ENCODE measurements at places on chromosomes 13 and 19.

DNA sequence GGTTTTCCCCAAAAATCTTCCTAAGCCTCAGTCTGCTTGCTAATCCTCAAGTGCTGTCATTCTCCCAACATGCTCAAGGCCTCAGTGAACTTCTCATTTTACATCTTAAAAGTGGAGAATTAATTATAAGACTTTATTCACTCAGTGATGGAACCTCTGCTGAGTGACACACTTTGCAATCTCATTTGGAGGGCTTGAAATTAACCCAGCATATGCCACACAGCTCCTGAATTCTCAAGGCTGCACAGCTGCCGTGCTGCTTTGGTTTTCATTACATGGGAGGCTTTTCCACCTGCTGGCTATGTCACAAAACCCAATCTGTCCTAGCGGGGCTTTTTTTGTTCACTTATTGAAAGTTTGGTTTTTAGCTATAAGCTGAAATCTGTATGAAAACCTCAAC lies 28.3 kb upstream of the SERPINE3 start:
- no peak for DNase-seq

DNA sequence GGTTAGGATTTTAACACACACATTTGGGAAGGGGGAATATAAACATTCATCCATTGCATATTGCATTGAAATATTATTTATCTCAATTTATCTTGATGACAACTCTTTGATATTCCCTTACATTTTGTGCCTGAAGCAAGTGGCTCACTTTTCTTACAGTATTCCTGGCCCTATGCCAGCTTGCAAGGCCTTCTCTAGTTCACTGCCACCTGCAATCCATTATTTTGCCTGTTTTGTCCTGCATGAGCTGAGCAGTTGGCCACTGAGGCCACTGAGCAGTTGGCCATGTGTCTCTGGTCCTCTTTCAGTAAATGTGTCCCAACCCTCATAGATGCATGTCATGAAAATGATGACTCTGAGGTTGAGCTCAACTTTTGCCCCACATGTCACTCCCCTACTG lies 49.8 kb downstream of the CBY2 start:
- DNase-seq = peak; percentile 44

- DNase-seq = no peak
These were observed 2.4 kb upstream of the PRR12 start for GRCh38 chr19:49588365-49589122.

DNA sequence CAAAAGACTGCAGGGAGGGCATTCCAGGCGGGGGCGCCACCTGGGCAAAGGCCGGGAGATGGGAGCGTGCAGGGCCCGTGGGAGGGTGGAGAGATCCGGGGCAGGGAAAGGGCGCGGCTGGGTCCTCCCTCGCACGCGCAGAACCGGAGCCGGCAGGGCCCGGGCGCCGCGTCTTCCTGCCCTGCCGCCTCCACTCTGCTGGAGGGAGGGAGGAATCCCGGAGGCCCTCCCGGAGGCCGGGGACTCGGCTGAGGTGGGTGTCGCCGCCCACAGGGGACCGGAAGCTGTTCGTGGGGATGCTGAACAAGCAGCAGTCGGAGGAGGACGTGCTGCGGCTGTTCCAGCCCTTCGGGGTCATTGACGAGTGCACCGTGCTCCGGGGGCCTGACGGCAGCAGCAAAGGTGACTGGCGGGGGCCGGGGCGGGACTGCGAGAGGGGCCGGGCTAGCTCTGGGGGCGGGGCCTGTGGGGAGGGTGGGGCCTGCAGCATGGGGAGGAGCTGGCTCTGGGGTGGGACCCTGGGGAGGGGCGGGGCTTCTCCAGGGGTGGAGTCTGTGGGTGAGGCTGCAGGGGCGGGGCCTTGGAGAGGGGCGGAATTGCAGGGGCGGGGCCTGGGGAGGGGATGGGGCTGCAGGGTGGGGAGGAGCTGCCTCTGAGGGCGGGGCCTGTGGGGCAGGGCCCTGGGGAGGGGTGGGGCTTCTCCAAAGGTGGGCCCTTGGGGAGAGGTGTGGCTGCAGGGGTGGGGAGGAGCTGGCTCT lies 51.3 kb downstream of the CELF5 start:
- DNase-seq = peak; percentile 96

DNA sequence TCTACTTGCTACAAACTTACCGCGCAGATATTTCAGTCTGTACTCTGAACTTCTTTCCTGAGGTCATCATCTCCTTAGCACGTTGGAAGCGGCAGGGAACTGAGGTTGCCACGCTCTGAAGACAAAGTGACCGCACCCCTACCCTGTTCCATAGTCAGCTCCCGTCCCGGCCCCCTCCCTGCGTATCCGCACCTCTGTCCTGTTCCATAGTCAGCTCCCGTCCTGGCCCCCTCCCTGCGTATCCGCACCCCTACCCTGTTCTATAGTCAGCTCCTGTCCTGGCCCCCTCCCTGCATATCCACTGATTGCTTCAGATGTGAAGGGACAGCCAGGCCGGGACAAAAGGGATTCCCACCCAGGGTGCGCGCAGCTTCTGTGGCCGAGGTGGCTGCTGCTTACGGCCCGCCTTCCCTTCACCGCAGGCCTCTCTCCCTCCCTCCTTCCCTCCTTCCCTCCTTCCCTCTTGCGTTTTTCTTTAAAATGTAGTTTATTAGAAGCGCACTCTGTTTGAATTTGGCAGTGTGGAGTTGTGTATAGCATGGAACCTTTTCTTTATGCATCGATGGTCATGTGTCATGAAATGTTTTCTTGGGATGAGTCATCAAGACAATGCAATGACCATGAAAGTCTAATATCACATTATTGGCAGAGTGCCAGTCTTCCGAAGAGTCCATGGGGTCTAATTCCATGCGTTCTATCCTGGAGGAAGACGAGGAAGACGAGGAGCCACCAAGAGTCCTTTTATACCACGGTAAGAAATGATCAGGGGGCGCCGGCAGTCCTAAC lies 21.9 kb upstream of the NDUFS7 start:
- DNase-seq = peak; percentile 18

DNA sequence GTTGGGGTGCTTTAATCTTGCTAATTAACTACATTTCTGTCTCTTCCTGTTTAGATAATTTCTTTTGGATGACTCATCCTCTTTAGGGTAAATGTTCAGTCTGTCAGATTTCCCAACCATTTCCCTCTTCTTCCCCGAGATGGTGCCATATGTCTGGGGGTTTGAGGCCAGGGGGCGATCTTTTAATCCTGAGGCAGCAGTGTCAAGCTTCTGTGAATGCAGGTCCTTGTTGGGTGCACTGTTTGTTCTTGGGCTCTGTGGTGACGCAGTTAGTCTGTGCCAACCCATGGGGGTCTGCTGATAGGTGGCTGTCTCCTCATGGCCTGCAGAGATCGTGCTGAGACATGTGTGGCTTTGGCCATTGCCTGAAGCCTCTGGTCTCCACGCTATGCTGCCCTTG lies 420.4 kb downstream of the NDFIP2 start:
- no peak for DNase-seq

DNA sequence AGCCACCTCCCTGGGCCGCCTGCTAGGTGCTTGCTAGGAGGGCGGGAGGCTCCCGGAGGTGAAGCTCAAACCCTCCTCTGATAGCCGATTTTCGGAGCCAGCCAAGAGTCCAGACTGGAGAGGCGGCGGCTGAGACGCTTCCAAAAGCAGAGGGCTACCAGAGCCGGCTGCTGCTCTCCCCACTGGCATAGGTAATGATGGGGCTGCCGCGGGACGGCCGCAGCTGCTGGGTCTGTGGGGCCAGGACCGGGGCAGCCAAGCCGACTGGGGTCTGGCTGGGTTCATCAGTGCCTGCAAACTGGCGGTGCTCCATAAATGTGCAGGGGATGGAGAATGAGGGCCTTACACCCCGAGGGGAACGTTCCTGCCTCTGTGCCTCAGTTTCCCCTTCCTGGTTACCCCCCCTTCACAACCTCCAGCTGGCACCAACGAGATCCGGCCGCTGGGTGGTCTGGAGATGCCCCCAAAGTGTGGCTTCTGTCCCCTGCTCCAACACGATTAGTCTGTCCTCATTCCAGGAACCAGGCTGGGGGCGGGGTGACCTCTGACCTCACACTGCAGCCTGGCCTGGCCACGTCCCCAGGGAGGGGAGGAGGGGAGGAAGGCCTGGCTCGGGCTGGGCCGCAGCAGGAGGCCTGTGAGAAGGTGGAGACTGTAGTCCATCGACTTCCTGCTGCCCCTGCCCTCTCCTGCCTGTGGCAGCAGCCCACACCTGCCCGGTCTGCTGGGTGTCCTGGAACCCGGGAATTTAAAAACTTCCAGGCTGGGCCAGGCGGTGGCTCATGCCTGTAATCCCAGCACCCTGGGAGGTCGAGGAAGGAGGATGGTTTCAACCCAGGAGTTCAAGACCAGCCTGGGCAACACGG lies 3.8 kb upstream of the WDR18 start:
- DNase-seq = peak; percentile 50

GRCh38 chr13:50783066-50783465 lies 60.4 kb downstream of the DLEU7 start:
- DNase-seq = no peak

- DNase-seq = no peak
These were observed 247.7 kb upstream of the SLITRK1 start for GRCh38 chr13:84129966-84130365.

DNA sequence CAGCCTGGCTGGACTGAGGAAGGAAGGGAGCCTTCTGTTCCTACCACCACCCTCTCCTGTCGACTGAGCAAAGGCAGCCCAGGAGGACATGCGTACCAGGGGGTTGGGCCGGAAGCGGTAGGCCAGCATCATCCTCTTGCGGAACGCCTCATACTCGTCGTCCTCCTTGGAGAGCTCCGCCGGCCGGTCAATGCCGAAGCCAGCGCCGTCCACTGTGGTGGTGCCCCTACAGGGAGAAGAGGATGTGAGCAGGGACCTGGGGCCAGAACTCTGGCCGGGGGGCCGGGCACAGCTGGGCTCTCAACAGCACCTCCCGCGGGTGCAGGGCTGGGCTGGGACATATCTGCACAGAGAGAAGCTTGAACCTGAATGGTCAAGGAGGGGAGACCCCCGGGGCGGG lies 3.8 kb upstream of the TM6SF2 start:
- DNase-seq = no peak

- DNase-seq = no peak
These were observed 152.3 kb downstream of the DLEU7 start for GRCh38 chr13:50691176-50691680.

DNA sequence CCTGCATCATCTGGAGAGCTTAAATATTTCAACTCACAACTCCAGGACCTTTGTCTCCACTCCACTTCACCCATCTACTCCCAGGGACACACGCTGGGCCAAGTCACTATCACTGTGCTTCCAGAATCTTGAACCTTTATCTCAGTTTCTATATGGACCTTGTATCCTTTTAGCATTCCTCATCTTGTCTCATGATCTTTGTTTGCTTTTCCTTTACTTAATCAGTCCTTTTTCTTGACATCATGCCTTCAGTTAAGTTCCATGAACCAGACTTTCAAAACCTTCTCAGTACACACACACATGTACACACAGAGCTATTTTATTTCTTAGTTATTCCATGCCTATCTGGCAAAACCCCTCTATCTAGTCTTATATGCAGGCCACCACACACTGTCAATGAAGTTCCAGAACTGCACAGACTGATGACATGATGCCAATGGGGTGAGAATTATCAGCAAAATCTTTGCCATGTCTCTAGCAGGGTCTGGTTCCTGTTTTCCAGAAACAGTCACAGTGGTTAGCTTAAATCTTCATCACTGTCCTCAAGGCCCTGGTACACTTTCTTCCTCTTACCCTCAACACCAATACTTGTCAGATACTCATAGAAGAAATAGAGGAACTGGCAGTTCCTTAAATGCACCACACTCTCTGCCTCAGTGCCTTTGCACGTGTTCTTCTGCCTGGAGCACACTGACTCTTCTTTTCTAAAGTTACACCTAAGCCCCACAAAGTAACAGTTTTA lies 77.6 kb upstream of the STARD13 start:
- no peak for DNase-seq

GRCh38 chr13:110322126-110322827 lies 15.2 kb downstream of the COL4A2 start:
- DNase-seq = no peak

GRCh38 chr13:27405546-27406134 lies 18.8 kb upstream of the GTF3A start:
- DNase-seq = peak; percentile 42

All from NCI-H69 (cell line).